ENCODE measurements at places on chromosomes 13 and 19. TPM values are rescaled to one million over a fixed set of nuclear protein-coding genes. Genes with fewer than 3 reads are reported as not detected.

GRCh38 chr13:97002581-97002980, 8.3 kb upstream of the OXGR1 start:
- peaks cover 16% of the 10 kb centered on the region for H3K4me1 ChIP-seq
- DNase-seq: no peak
- H3K4me3 ChIP-seq: no peak overlapping the region
- H3K27ac ChIP-seq: no peak overlapping the region

CCDC61 gene
- polyA plus RNA-seq: 7.6 TPM

DNA sequence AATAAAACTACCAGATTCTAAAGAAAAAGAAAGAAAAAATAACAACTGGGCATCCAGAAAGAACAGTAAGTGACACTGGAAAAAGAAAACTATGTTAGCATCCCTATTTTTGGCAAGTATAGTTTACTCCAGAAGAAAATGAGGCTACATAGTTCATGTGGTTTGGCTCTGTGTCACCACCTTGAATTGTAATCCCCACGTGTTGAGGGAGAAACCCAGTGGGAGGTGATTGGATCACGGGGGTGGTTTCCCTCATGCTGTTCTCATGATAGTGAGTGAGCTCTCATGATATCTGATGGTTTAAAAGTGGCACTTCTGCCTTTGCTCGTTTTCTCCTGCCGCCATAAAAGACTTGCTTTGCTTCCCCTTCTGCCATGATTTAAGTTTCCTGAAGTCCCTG, 76.9 kb downstream of the ITGBL1 start:
- peaks cover 15% of the 10 kb centered on the region for H3K4me1 ChIP-seq
- no peak overlapping the region for H3K27ac ChIP-seq
- H3K27me3 ChIP-seq: no peaks in the 10 kb centered on the region
- peaks cover 19% of the 10 kb centered on the region for H3K36me3 ChIP-seq

DNA sequence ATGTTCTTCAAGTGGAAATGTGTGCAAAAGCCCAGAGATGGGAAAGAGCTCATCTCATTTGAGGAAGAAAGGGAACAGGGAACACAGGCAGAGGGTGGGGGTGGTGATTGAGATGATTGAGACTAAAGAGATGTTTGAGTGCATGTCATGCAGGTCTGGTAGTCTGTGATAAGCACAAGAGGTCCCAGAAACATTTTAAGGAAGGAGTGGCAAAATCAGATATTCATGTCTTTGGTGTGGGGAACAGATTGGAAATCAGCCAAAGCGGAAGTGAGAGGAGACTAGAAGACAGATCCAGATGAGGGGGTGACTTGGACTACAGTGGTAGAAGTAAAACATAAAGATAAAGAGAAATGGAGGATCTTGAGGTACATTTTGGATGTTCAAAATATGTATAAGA, 39.4 kb upstream of the DACH1 start:
- H3K4me1 ChIP-seq: no peaks in the 10 kb centered on the region
- no peak overlapping the region for H3K27ac ChIP-seq
- peak; percentile 2 for DNase-seq
- no peaks in the 10 kb centered on the region for H3K36me3 ChIP-seq

CKM gene
- polyA plus RNA-seq: 0.05 TPM

DNA sequence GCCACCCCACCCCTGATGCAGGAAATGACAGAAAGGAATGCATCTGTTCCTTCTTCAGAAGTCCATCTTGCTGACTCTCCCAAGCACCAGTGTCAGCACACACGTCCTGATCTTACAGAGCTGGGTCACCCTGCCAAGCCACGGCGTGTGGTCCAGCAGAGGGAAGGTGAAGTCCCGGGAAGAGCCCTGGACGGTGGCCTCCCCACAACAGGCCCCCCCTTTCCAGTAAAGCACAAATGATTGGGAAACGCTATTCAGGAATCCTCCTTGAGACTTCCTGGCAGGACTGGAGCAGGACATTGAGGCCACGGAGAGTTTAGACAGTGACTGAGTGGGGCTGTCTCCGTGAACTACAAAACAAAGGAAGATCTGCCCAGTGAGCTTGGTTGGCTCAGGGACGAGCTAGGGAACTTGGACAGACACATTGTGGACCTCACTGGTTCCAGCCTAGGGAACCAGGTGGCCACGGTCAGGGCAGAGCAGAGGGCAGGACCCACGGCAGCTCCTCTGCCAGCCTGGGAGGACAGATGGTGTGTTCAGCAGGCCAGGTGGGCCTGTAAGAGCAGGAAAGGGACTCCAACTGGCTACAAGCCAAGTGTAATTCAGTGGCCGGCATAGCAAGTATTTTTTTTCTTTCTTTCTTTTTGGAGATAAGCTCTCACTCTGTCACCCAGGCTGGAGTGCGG, 41.7 kb downstream of the ELL start:
- H3K27ac ChIP-seq: peak overlapping the region; percentile 63
- H3K4me1 ChIP-seq: peaks cover 21% of the 10 kb centered on the region
- H3K36me3 ChIP-seq: no peaks in the 10 kb centered on the region
- H3K27me3 ChIP-seq: no peaks in the 10 kb centered on the region
- no peak overlapping the region for H3K4me3 ChIP-seq

RGL3 gene
- polyA plus RNA-seq: 13.3 TPM

UBE2L5 gene
- 0.02 TPM for polyA plus RNA-seq

- peaks cover 29% of the 10 kb centered on the region for H3K36me3 ChIP-seq
- no peak overlapping the region for H3K27ac ChIP-seq
- peaks cover 15% of the 10 kb centered on the region for H3K4me1 ChIP-seq
- no peaks in the 10 kb centered on the region for H3K27me3 ChIP-seq
- no peak for DNase-seq
Observed at GRCh38 chr13:21405309-21405708, 53.8 kb downstream of the ZDHHC20 start.

DNA sequence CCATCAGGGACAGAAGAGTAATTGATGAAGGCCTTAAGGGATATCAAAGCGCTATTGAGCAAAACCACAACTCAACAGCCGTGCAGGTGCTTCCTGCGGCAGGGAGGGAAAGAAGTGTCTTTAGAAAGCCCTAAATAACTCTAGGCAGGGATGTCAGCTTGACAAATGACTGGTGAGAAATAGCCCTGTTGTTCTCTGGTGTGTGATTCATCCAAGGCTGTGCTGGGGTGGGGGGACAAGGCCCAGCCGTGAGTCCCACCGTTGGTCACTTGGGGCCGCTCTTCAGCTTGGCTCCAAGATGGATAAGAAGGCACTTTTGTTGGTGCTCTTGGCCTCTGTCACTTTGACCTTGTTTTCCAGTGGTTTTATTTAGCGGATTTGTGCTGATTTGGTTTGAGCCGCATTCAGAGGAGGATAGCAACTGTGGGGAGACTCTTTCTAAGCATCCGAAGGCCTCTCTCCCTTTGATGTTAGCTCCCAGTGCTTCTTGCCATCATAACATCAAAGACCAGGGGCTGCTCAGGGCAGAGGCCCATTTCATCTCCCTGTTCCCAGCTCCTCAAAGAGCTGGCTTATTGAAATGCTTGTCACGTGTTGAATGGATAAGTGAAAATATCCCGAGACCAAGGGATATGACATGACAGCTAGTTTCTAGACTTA, 130.3 kb upstream of the SERP2 start:
- no peaks in the 10 kb centered on the region for H3K27me3 ChIP-seq
- no peaks in the 10 kb centered on the region for H3K36me3 ChIP-seq
- peak; percentile 28 for DNase-seq
- no peak overlapping the region for H3K27ac ChIP-seq
- H3K4me1 ChIP-seq: peaks cover 9% of the 10 kb centered on the region
- no peak overlapping the region for H3K4me3 ChIP-seq

CPB2 gene
- polyA plus RNA-seq: not detected

- H3K27ac ChIP-seq: no peak overlapping the region
- no peak for DNase-seq
- H3K36me3 ChIP-seq: no peaks in the 10 kb centered on the region
Observed at GRCh38 chr19:42370626-42371175, 19.4 kb downstream of the CNFN start.

KRTDAP gene
- not detected for polyA plus RNA-seq

ZNF726 gene
- polyA plus RNA-seq: 4.3 TPM

GRCh38 chr19:20051841-20052768, 12.8 kb upstream of the ZNF682 start:
- no peaks in the 10 kb centered on the region for H3K27me3 ChIP-seq
- H3K36me3 ChIP-seq: no peaks in the 10 kb centered on the region
- peak overlapping the region; percentile 84 for H3K4me3 ChIP-seq
- H3K27ac ChIP-seq: peak overlapping the region; percentile 85

DNA sequence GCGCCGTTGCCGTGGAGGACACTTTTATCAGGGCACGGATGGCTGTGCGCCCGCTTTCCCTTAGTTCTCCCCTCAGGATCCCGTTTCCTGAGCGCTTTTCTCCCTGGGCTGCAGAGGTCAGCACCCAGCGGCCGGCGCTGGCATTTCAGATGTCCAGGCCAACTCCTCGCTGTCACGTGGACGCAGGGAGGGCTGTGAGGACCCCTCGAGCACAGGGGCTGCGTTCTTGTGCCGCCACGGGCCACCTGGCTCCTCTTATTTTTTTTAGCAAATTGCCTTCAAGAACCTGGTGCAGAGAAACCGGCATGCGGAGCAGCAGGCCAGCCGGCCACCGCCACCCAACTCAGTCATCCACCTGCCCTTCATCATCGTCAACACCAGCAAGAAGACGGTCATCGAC, 22.3 kb downstream of the ATP4B start:
- H3K4me3 ChIP-seq: no peak overlapping the region
- H3K27ac ChIP-seq: no peak overlapping the region
- H3K27me3 ChIP-seq: no peaks in the 10 kb centered on the region
- no peaks in the 10 kb centered on the region for H3K4me1 ChIP-seq
- peaks cover 81% of the 10 kb centered on the region for H3K36me3 ChIP-seq

- DNase-seq: no peak
- no peak overlapping the region for H3K27ac ChIP-seq
- no peaks in the 10 kb centered on the region for H3K36me3 ChIP-seq
- no peak overlapping the region for H3K4me3 ChIP-seq
- peaks cover 2% of the 10 kb centered on the region for H3K4me1 ChIP-seq
Observed at GRCh38 chr13:99105160-99105559, 95.5 kb upstream of the UBAC2 start.

DNA sequence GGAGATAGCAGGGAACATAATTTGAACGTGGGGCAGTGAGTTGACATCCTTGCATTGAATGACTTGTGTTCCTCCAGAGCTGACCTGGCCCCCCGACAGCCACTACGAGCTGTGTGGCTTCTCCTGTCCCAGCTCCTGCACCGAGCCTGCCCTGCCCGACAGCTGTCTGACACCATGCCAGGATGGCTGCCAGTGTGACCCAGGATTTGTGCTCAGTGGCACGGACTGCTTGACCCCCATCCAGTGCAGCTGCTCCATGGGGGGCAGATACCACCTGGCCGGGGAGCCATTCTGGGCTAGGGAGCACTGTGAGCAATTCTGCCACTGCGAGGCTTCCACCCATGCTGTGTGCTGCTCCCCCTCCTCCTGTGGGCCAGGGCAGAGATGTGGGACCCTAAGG, 29.2 kb upstream of the FXYD3 start:
- no peak overlapping the region for H3K4me3 ChIP-seq
- no peak overlapping the region for H3K27ac ChIP-seq
- H3K36me3 ChIP-seq: no peaks in the 10 kb centered on the region
- no peaks in the 10 kb centered on the region for H3K27me3 ChIP-seq

DNA sequence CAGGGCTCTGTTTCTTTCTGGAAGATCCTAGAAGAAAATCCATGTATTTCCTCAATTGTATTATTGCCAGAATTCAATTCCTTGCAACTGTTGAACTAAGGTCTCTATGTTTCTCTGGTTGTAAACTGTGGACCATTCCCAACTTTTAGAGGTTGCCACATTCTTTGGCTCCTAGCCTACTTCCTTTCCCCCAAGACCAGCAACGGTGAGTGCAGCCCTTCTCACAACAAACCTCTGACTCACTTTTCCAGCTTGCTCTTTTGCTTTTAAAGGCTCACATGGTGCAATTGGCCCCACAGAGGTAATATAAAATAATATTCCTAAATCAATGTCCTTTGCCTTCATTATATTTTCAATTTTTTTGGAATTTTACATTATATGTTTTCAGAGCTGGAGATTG, 371.3 kb downstream of the SLITRK5 start:
- H3K36me3 ChIP-seq: no peaks in the 10 kb centered on the region
- no peak overlapping the region for H3K27ac ChIP-seq
- no peak for DNase-seq
- H3K4me3 ChIP-seq: no peak overlapping the region
- no peaks in the 10 kb centered on the region for H3K27me3 ChIP-seq

TMEM221 gene
- 0.41 TPM for polyA plus RNA-seq

DNA sequence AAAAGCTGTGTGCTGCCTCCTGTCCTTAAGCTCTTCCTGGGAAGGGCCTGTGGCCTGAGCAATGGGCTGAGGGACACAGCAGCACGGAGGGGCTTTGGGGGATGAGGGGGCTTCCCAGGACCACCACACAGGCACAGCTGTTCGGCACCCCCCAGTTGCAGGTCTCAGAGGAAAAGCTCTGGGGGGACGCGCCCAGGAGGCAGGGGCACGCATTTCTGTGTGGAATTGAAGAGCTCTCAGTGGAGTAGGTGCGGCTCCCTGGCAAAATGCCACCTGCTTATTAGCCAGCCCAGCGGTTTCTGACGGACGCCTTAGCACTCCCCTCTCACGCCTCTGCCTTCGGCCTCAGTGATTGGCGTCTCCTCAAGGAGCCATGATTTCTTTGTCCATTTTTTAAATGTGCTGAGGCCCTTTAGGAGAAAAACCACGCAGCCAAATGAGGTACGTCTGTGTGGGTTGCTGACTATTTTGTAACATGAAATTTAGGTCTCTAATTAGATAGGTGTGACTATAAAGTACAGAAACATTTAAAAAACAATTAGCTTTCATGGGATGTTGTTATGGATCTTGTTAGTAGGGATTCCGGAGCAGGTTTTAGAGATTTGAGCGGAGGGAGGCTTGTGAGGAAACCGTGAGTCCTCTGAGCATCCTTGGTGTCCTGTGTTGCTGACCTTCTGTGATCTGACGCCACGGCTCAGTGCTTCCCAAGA, 4.0 kb downstream of the MCF2L start:
- no peaks in the 10 kb centered on the region for H3K36me3 ChIP-seq
- H3K27ac ChIP-seq: no peak overlapping the region
- H3K27me3 ChIP-seq: peaks cover 24% of the 10 kb centered on the region
- no peak for DNase-seq
- H3K4me3 ChIP-seq: no peak overlapping the region
- peaks cover 17% of the 10 kb centered on the region for H3K4me1 ChIP-seq

GRCh38 chr13:85995788-85996418, 196.7 kb upstream of the SLITRK6 start:
- no peak overlapping the region for H3K27ac ChIP-seq
- no peaks in the 10 kb centered on the region for H3K27me3 ChIP-seq
- no peaks in the 10 kb centered on the region for H3K36me3 ChIP-seq
- H3K4me3 ChIP-seq: no peak overlapping the region

GRCh38 chr13:41418027-41418426, 39.3 kb upstream of the RGCC start:
- no peaks in the 10 kb centered on the region for H3K27me3 ChIP-seq
- H3K4me3 ChIP-seq: no peak overlapping the region
- no peak for DNase-seq
- H3K36me3 ChIP-seq: no peaks in the 10 kb centered on the region
- H3K4me1 ChIP-seq: no peaks in the 10 kb centered on the region
- H3K27ac ChIP-seq: no peak overlapping the region

SLITRK1 gene
- polyA plus RNA-seq: not detected

LILRB4 gene
- polyA plus RNA-seq: not detected

GRCh38 chr13:59086147-59086546, 1077.6 kb downstream of the DIAPH3 start:
- no peaks in the 10 kb centered on the region for H3K4me1 ChIP-seq
- no peak overlapping the region for H3K27ac ChIP-seq
- no peak for DNase-seq
- H3K36me3 ChIP-seq: no peaks in the 10 kb centered on the region
- H3K4me3 ChIP-seq: no peak overlapping the region

ATP1A3 gene
- 0.77 TPM for polyA plus RNA-seq
